ENCODE measurements at places on chromosomes 16 and 17.

- no peak for DNase-seq
Measured at GRCh38 chr16:88264641-88265285, 118.0 kb upstream of the ZNF469 start.

GRCh38 chr17:4852567-4853207, 19.5 kb downstream of the MINK1 start:
- DNase-seq: no peak

DNA sequence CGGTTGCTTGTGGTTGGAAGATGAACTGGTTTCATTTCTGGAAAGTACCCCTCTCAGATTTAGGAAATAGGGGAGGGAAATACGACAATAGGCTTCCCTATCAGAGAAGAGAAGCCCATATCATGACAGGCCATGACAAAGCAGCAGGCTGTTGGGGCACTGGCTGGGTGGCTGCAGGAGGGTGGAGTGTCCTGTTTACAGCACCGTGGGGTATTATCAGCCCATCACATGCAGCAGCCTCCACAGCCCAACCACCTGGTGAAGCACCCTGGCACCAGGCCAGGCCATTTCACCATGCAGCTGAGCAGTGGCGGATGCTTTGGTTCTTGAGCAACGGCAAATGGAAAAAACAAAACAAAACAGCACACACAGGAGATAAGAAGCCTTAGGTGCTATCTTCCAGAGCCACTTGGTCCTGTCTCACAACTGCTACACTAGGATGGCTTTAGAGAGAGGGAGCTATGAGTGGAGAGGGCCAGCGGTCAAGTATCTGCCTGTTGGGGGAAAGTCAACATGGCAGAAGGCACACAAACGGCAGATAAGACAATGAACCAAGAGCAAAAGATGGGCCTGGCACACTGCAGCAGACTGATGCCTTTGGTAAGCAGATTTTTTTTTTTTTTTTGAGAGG, 24.2 kb downstream of the FAM117A start:
- DNase-seq: peak; percentile 90

DNA sequence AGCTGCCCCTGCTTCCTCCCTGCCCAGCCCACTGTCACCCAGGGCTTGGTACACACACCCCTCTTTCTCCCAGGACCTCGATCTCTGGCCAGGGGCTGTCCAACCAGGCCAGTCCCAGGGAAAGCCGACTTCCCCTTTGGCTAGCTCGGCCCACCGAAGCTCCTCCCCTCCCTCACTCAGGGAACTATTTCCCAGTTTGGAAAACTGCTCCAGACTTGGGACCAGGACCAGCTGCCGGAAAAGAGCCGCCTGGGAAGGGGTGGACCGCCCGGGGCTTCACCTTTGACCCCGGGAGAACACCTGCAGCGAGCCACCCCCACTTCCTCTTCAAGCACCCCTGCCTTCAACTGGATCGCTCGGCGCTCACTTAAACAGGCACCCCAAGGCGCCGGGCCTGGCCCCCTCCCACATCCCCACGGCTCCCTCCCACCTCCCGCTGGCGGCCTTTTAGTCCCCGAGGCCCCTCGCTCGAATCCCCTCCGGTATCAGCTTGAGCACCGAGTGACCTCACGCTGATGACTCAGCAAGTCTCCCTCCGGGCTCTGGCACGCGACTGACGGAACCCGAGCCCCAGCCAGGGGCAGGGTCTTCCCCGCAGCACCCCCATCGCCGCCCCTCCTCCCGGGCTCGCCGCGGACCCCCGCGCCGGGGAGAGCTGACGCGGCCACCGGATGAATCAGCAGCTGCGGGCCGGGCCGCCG, 934 bp downstream of the MAFG start:
- peak; percentile 53 for DNase-seq

- DNase-seq: no peak
Measured at GRCh38 chr16:56428091-56428490, 2.7 kb upstream of the AMFR start.

GRCh38 chr16:57028086-57028485, 38.7 kb downstream of the NLRC5 start:
- DNase-seq: peak; percentile 57

DNA sequence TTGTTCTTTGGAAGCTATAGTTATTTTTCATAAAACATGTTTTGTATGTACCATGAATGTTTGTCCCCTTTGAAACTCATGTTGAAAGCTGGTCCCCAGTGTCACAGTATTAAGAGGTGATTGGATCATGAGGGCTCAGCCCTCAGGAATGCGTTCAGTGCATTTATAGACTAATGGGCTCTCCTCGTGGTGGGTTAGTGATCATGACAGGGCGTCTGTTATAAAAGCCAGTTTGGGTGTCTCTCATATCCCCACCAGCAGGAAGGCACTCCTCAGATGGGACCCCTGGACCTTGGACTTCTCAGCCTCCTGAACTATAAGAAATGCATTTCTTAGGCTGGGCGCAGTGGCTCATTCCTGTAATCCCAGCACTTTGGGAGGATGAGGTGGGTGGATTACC, 10.4 kb downstream of the BANP start:
- no peak for DNase-seq

DNA sequence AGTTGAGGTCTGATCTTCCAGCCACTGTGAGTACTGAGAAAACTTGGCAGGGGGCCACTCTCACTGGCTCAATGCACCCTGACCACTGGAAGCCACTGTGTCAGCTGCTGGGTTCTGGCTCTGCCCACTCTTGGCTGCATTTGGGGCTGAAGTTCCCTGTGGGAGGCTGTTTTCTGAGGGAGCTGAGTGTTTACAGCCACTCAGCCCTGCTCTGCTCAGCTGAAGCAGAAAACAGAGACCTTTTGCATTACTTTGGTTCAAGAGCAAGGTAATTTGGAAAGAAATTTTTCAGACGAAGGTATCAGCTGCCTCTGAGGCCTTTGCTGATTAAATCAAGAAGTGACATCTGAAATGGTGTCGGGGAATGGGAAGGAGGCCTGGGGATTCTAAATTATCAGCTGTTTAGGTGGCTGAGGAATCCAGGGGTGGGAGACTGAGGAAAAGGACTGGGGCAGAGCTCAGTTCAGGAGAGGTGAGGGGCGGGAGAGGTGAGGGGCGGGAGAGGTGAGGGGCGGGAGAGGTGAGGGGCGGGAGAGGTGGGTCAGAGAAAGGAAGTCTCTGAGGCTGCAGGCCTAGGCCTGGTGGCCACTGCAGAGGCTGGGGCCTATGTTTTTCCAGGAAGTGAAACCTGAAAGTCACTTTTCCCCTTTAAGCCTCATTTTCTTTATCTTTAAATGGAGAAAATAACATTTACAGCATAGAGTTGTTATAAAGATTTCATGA, at the start of gene ACSM5:
Gene ACSM5, plus strand, starts transcription at position 137 of the 723 bp plus-strand sequence. CDS start 1,951 bp downstream, outside the sequence.
- DNase-seq: no peak

GRCh38 chr17:68516732-68517131, 4.5 kb downstream of the PRKAR1A start:
- DNase-seq: no peak
